ENCODE measurements at places on chromosomes 3 and 15.

DNA sequence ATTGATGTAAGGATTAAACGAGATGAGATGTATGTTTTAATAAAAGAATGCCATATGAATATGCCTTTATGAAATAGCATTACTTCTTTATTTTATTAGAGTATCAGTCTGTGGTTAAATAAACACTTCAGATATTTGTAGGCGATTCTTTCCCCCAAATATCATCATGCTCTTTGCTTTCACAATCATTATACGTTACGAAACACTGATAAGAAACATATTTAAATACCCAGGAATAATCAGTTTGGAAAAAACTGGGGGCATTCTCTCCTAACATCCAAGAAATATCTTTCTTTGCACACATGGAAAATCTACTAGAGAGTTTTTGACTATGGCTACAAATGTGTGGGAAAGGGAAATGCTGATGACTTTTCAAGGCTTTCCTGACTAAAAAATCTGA, 4.4 kb upstream of the PLAAT1 start:
- DNase-seq, result no peak

DNA sequence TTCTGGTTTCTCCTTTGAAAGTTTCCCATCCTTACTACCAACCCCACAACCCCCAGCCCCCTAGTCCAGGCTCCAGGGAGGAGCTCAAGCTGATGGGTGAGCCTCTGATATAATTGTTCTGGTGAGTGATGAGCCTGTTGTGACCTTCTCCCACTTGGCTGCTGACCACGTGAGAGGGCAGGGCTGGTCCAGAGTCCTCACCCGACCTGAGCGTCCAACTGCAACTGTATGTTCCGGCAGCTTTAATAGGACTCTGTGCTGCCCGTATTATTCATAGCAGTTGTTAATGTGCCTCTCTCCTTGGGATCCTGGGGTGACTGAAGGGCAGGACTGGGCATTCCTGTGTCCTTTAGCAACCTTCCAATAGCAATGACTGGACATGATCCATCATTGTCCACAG, 56.2 kb downstream of the B3GNT5 start:
- no peak for DNase-seq

DNA sequence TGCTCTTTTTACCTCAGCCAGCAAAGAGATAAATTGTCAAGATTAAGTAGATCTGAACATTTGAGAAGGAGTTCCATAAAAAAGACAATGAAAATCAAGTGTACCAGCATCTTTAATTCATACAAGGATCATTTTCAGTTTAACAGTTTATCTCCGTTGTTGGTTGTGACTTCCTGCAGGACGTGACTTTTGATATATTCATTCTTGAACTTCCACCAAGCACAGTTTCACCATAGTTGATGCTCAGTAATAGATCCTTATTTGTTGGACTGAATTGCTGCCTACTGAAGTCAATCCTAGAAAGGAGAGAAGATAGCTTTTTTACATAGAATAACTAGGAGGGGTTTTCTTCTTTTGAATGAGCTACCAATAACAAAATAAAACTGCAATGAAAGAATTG, 408.2 kb downstream of the LPP start:
- no peak for DNase-seq

DNA sequence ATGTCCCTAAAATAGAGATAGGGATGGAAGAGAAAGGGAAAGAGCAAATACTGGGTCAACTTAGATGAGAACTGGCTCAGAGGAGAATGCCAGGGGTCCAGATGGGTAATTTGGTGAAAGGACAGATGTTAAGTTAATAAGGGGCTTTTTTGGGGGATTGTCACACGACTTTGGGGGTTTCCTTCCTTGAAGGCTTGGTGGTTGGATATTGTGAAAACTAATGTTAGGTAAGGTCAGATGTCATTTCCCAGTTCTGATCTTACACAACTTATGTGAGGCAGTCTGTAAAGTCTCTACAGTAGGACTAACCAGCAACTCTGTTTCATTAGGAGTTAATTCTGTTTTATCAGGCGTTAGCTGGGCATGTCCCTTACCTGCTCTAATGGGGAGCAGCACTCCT, 231.1 kb downstream of the NR2F2 start:
- no peak for DNase-seq

- no peak for DNase-seq
These were observed 92.4 kb downstream of the ABI3BP start for GRCh38 chr3:100900671-100901335.

GRCh38 chr15:67077641-67078215, 12.3 kb downstream of the SMAD3 start:
- DNase-seq, result no peak

DNA sequence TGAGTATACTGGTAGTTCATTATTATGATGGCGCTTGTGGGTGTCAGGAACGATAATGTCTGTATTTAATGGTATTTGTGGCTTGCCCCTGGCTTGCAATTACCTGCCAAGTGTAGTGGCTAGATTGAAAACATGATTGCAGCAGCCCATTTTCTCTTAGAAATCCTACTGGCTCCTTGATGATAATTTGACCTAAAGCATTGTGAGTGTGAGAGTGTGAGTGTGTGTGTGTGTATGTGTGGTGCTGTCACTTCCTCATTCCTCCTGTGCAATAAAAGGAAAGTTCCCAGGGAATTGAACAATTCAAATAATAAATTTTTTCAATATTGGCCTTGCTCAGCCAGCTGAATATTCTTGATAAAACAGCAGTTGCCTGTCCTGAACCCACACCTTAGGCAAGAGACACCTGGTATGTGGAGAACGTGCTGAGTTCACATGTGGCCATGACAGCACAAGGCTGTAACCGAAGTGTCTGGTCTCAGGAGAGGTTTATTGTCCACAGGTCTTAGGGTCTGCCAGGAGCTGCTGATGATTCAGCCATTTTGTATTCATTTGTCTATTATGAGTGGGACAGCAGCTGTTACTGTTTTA, 193.3 kb downstream of the CD47 start:
- DNase-seq, result no peak

DNA sequence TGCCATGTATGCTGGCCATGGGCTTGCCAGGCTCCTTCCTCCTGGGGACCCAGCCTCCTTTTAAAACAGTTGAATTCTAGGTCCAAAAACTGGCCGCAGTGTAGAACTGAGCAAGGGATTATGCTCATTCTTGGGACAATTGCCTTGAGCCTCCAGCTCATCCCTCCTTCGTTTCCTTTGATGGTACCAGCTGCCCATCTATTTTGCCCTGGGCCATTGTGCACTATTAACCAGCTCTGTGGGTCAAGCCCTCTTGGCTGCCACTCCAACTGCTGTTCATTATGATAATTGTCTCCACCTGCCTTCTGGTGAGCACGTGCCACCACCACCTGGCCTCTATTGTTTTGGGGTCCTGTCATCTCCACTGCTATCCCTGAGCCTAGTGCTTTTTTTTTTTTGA, 75.8 kb upstream of the SYN2 start:
- no peak for DNase-seq

DNA sequence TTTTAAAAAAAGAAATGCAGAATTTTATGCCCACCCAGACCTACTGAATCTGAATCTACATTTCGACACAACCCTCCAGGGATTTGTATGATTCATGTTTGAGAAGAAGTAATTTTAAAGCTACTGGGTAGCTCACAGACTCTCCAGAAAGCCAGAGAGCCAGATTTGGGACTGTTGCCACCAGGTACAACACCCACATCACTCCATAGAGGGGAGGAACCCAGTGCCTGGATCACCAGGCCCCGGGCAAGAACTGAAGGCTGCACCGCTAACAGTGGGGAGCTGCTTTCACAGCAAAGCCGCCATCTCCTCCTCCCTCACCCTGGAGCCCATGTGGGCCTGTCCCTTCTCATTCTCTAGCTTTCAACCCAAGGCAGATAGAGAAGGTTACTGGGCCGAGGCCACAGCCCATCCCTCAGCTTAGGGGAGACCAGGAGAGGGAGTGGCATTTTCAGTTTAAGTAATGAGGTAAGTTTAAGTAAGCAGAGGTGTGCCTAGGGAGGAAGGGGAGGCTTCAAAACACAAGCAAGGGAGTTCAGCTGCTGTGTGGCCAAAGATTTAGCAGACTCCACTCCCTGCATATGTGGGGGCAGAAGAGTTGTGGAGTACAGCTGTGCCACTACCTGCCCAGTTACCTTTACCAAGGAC, 109.8 kb downstream of the IL12A start:
- no peak for DNase-seq
